ENCODE measurements at places on chromosomes 11 and 22.
A peak's percentile ranks its signal among the peaks of the same experiment; 100 is the strongest.

GRCh38 chr11:72709478-72710238 is 35.4 kb upstream of the PDE2A start:
- DNase-seq: no peak

DNA sequence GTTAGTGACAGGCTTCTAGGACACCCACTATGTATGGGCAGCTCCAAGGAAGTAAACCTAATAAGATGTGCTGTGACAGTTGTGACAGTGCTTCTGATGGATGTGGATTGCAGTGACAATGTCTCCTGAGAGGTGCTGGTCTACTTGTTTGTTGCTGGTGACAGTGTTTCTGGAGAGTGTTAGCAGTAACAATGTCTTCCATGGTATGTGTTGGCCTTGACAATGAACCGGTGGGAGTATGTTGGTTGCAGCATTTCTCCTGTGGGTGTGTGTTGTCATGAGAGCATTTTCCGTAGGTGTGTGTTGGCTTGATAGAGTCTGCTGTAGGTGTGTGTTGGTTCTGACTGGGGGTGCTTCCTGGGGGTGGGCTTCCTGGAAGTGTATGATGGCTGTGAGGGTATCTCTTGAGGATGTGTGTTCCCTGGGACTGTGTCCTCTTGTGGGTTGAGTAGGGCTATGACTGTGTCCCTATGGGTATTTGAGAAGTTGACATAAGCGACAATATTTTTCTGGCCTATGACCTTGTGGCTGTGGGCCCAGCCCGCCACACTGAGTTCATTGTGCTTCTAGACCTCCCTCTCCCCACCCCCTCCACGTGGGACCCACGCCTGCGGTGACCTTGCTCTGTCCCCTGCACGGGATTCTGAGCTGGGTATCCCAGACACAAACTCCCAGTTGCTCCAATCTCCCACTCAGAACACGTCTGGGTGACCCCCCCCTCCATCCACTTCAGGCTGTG is 1.2 kb downstream of the DCHS1 start:
- no peak for DNase-seq

GRCh38 chr11:82631722-82632630 is 101.7 kb downstream of the FAM181B start:
- no peak for DNase-seq

GRCh38 chr11:977830-978720 is 52.4 kb downstream of the AP2A2 start:
- DNase-seq: no peak

DNA sequence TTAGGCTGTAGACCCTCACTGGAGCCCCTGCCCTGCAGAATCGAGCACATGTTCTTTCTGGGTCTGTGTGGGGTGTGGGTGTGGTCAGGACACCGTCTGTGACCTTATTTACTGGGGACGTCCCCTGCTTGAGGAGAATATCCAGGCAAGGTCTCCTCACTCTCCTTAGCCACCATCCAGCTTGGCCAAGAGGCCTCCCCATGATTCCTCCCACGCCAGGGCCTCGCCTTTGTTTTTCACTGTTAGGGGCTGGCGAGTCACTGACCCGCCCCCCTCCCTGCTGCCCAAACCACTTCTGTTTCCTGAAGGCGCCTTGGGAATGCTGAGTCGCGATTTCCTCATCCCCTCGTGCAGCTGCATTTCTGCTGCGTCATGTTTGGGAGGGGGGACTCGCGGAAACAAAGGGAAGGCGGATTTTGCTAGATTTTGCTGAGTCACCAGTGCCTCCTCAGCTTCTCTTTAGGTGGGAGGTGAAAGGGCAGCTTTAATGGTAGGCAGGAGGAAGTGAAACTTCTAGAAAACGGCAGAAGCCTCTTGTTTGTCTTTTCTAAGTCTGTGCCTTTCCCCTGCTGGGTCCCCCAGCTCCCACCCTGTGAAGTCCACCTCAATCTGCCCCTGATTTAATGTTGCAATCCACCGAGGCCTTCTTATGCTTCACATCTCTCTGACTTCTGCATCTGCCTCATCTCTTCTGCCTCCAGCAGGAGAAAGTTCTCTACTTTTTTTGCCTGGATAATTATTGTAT is 4.0 kb upstream of the HMOX1 start:
- DNase-seq: peak; percentile 25

- DNase-seq: no peak
These were observed 11.9 kb downstream of the RIC3 start for GRCh38 chr11:8156877-8157276.

DNA sequence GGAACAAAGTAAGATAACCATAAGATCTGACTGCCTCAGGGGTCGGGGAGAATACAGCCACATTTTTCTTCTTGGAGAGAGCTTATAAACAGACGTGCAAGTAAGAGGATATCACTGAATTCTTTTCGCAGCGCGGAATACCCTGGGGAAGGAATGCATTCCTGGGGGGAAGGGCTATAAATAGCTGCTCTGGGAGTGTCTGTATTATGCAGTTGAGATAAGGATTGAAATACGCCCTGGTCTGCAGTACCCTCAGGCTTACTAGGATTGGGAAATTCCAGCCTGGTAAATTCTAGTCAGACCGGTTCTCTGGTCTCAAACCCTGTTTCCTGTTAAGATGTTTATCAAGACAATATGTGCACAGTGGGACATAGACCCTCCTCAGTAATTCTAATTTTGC is 1491.7 kb upstream of the RAG2 start:
- DNase-seq: no peak

DNA sequence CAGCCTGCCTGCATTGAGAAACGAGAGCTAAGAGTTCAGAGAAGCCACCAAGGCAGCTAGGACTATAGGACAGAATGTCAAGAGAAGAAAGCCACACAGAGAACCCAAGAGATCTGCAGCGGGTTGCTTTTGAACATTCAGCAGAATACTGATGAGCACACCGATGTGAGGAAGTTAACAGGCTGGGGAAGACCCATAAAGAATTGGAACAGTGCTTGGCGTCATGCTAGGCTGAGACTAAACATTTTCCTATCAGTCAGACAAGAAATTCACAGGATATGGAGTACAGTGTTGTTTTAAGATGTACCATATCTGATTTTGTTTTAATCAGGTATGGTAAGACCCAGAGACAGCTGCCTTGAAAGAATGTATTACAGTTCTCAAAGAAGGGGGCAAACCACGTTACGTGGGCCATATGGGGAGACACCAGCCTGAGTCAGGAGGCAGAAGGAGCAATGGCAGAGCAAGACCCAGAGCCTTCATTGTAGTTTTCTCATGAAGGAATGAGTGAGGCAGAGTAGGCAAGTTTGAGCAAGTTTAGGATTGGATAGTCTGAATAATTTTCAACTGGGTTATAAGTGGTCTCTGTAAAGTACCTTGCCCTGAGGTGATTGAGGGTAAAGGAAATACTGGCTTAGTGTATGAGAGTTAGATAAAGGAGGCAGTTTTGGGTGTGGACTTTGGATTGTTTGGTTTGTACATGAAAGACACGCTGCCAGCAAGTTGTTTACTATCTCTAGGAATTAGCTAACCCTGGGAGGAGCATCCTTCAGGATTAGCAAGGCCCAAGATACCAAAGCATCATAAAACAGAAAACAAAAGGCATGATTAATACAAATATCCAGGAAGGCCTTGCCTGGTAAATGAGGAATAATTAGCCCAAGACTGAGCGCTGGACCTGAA is 14.3 kb downstream of the LRRC75B start:
- no peak for DNase-seq

- no peak for DNase-seq
These were observed 144.9 kb upstream of the SESN3 start for GRCh38 chr11:95375886-95376285.

GRCh38 chr11:118001494-118001971 is 15.3 kb downstream of the IL10RA start:
- no peak for DNase-seq

DNA sequence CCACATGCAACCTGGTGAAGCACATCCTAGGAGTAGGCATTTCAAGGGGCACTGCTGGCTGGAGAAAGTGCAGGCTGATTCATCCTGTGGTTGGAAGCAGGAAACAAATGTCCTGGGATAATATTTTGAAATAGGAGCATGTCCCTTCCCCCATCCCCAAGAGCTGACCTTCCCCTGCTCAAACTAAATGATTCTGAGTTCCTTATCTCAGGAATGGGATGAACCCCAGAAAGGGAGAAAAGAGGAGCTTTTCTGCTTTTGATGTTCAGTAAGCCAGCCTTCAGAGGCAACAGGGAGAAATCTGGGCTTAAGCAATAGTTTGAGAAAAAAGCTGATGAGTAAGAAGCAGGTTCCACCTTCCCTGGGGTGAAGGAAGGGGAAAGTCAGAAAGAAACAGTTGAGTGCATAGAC is 19.5 kb upstream of the SPON1 start:
- no peak for DNase-seq

DNA sequence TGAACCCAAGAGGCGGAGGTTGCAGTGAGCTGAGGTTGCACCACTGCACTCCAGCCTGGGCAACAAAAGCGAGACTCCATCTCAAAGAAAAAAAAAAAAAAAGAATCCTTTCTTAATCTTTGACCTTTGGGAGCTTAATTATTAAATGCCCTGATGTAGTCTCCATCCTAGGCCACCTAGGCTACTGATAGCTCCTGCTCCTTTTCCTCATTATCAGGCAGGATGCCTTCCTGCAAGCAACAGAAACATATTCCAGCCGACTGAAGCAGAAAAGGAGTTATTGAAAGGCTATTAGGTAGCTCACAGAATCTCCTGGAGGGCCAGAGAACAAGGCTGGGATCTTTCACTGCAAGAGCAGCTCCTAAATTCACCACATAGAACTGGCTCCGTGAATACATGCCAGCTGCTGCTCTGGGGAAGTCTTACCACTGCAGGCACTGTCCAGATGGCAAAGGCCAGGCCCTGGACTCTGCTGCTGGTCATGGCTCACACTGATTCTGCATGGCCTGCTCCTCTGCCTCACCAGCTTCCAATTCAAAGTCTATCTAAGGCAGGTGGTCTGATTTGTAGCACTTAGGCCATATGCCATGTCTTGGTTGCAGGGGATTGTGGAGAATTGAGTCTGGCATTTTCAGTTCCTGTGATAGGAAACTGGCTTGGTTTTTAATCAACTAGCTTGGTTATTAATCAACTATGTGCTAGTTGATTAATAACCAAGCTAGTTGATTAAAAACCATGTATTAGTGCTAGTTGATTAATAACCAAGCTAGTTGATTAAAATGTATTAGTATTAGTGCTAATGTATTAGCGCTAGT is 26.0 kb upstream of the POLD3 start:
- no peak for DNase-seq

- no peak for DNase-seq
These were observed 37.4 kb downstream of the PAK1 start for GRCh38 chr11:77436506-77436905.

GRCh38 chr22:44001521-44001920 is 22.6 kb upstream of the PARVB start:
- no peak for DNase-seq

DNA sequence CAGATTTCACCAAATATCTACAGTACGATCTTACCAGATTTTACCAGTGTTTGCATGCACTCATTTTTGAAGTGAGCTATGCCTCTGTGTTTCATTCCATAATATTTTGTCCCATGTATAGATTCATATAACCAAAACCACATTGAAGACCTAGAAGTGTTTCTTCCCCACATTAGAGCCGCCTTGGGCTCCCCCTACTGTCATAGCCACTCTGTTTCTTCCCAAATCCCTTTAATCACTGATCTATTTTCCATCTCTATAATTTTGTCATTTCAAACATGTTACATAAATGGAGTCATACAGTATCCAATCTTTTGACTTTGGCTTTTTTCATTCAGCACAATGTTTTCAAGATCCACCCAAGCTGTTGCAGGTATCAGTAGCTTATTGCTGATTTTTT is 12.7 kb downstream of the MRGPRX3 start:
- DNase-seq: no peak

GRCh38 chr11:12285106-12285505 is 92.3 kb upstream of the PARVA start:
- no peak for DNase-seq

- DNase-seq: no peak
These were observed 14.3 kb upstream of the TCF20 start for GRCh38 chr22:42284643-42285181.

- no peak for DNase-seq
These were observed 97.3 kb downstream of the COMMD9 start for GRCh38 chr11:36191941-36192340.

- no peak for DNase-seq
These were observed 158.1 kb downstream of the FBXO7 start for GRCh38 chr22:32632512-32633315.

DNA sequence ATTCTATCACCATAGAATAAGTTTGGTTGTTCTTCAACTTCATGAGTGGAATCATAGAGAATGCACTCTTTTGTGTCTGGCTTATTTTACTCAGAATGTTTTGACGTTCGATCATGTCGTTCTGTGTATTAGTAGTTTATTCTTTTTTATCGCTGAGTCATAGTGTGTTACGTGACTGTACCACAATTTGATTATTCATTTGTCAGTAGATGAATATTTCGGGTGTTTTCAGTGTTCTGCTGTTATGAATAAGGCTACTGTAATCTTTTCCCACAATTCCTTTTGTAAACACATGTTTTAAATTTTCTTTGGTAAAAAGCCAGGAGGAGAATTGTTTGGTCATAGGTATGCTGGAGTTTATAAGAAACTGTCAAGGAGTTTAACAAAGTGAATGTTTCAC is 279.9 kb upstream of the B3GAT1 start:
- DNase-seq: no peak

DNA sequence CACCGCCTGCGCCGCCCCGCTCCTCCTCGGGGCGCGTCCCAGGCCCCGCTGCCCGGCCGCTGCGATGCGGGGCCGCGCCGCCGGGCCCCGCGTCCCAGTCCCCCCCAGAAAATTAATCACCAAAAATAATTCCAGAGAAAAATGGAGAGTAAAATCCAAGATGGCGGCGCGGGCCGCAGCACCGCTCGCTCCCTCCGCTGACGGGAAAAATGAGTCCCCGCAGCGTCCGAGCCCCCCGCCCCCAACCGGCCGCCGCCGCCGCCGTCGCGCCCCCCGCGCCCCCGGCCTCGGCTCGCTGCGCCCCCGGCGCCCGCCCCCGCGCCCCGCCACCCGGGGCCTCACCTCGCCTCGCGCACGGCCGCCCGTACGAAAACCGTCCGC is at the start of gene KMT5B:
Gene KMT5B (minus strand): TSS at position 162 of the 381 bp plus-strand sequence. CDS start 23,220 bp downstream, outside the sequence.
- no peak for DNase-seq

DNA sequence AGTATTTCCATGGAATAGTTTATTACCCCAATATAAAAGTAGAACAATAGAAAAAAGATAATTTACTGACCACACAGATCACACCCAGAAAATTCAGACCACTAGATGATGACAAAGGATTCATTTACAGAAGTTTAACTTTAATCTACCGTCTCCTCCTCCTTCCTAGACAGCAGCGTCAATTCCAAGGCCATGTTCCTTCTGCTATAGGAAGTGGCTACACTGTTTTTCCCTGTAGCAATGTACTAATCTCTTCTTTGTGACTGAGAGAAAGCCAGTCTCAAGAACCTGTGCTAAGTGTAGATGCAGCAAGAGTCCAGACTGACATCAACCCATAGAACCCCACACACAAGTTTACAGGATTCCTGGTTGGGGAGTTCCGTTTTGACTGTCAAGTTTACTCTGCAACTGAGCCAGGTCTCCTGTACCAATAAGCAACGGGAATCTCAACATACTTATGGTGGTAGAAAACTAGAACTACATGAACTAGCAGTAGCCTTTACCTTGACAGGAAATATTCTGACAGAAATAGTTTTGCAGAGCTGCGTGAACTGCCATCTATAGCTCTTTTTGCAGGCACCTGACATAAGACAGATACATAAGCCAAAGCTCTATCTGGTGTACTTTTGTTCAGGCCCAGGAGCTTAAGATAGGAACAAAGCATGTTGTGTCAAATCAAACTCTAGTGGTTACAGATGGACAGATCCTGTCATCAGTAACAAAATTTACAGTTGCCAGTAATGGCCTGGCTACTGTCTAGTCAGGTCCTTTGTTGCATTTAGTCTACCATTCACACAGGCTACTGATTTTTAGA is 42.9 kb downstream of the MRTFA start:
- peak; percentile 13 for DNase-seq

GRCh38 chr11:63906585-63906984 is 10.4 kb downstream of the RCOR2 start:
- DNase-seq: no peak

All from memory B cell (primary cell).